IMR-90 (cell line): ENCODE measurements at places on chromosomes 16 and 17. TPM values are rescaled to one million over a fixed set of nuclear protein-coding genes. Genes with fewer than 3 reads are reported as not detected.

The STX1B gene
- 11.4 and 14.9 TPM in 2 replicates for polyA plus RNA-seq

The KRTAP4-11 gene
- polyA plus RNA-seq = not detected in 2 replicates

The MPV17L gene
- polyA plus RNA-seq = 0.03 and 0.13 TPM in 2 replicates

The ITGA2B gene
- polyA plus RNA-seq = 0.22 and 0.26 TPM in 2 replicates
